CD4-positive, alpha-beta T cell treated with Interleukin-4 for 1 hour (primary cell): ENCODE measurements at places on chromosomes 16 and 17.

GRCh38 chr16:17334096-17334495 is 136.7 kb downstream of the XYLT1 start:
- DNase-seq = peak; percentile 20

- DNase-seq = no peak
Observed at GRCh38 chr17:9283909-9284308, 262.6 kb downstream of the NTN1 start.

DNA sequence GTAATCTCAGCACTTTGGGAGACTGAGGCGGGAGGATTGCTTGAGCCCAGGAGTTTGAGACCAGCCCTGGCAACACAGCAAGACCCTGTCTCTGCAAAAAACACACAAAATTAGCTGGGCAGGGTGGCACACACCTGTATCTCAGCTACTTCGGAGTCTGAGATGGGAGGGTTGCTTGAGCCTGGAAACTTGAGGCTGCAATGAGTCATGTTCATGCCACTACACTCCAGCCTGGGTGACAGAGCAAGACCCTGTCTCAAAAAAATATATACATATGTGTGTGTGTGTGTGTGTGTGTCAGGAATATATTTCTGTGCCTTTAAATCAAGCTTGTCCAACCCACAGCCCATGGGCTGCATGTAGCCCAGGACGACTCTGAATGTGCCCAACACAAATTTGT is 55.2 kb downstream of the CRISPLD2 start:
- no peak for DNase-seq

DNA sequence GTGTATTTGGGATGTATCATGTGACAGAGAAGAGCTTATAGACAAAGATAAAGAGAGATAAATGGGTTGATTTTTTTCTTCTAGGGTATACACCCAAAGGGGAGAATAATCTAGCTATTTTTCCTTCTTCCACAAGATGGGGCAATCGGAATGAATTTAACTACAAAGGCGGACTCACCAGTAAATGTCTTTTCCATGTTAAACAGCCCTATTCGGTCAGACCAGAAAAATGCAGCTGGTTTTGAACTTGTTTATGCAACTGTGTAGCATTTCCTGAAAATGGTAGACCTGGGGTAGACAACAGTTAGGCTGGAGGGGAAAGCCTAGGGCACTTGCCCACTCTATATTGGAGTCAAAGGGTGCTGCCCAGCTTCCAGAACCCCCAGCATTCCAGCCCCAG is 477.1 kb downstream of the TOX3 start:
- no peak for DNase-seq

- DNase-seq = no peak
Observed at GRCh38 chr17:57438066-57438731, 181.9 kb downstream of the MSI2 start.

DNA sequence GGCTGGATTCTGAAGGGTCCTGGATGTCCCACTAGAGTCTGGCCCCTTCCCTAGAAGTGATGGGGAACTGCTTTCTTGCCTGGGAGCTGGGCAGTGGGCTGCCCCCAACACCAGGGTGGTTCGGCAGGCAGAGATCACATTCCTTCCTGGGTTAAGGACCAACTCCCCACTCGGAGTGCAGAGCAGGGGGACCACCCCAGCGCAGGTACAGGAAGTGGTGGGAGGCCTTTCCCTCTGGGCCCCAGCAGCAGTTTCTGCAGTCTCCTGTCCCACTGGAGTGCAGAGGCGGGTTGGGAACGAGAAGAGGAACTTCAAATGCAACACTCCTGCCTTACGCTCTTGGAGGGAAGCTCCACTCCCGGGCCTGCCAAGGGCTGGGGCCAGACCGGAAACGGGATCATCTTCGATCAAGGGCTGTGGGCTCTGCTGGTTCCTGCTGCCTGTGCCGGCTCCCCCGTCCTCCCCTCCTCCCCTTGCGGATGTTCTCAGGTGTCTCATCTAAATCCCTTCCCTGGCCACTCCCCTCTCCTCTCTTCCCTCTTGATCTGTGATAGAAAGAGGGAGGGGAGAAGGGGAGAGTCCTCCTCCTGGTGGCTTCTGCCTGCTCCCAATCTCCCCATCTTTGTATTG is 9.0 kb upstream of the NGFR start:
- no peak for DNase-seq

- no peak for DNase-seq
Observed at GRCh38 chr17:28506763-28507487, 777 bp downstream of the FOXN1 start.

DNA sequence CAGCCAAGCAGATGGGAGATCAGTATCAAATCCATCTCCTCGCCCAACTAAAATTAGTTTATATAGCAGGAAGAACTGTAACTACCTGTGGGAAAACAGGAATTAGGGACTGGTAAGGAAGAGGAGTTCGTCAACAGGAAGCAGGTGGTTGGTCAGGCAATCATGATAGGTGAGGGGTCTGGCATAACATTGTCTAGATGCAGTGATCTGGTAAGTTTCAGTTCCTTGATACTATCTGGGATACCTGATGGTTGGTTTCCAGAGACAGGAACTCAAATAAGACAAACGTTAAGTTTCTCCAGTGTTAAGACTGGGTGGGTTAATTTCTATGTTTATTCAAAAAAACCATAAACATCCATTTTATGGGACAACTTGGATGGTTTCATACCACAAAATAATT is 53.8 kb downstream of the CEP112 start:
- no peak for DNase-seq

GRCh38 chr17:82126556-82127314 is 28.7 kb upstream of the FASN start:
- DNase-seq = peak; percentile 92

DNA sequence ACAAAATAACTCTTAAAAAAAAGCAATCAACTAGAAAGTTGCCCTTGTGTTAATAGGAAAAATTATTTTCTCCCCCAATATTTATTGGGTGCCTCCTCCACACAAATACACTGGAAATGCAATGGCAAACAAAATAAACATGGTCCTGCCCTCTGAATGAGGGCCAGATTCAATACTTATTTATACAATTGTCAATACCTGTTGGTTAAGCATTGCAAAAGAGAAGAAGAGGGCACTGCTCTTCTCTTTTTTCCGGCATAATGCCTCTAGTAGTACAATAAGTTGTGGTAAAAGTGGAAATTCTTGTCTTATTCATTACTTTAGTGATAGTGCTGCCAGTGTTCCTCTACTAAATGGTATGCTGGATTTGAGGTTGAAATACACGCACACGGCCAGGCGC is 22.5 kb upstream of the ALDH3A2 start:
- DNase-seq = no peak
